ENCODE measurements at places on chromosomes 11 and 22.

GRCh38 chr11:80502511-80502910, 1061.7 kb upstream of the TENM4 start:
- no peak for DNase-seq

DNA sequence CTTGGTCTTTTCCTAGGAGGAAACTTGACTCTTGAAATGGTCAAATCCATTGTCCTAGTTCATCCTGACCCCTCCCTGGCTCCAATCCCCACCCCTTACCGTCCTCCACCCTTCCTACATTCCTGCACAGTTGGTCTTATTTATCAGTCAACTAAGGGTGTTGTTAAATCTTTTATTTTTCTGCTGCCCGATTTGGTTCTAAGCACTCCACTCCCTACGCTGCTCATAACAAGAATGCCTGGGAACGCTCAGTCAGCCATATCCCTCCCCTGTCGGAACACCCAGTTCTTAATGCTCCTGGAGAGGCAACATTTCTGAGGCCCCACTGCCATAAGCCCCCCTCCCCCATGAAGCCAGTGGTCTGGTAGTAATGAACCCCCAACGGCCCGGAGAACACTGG, 9.7 kb downstream of the EHF start:
- DNase-seq: no peak

DNA sequence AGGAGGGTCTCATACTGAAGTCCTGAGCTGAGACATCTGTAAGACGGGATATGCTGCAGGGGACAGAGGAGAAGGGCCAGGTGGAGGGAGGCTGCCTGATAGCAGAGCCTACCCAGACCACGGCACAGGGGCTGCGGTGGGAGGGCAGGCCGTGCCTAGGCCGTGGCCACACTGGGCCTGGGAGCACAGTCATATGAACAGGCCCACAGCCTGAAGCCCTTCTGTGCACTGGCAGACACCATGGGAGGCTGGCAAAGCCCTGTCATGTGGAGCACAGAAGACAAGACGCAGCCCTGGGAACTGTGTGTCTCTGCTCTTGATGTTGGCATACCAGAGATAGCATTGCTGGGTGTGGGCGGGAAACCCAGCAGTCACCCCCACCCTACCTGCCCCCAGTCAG, 3.3 kb downstream of the SPATA19 start:
- DNase-seq: no peak

GRCh38 chr11:115964091-115964490, 459.9 kb upstream of the CADM1 start:
- no peak for DNase-seq

DNA sequence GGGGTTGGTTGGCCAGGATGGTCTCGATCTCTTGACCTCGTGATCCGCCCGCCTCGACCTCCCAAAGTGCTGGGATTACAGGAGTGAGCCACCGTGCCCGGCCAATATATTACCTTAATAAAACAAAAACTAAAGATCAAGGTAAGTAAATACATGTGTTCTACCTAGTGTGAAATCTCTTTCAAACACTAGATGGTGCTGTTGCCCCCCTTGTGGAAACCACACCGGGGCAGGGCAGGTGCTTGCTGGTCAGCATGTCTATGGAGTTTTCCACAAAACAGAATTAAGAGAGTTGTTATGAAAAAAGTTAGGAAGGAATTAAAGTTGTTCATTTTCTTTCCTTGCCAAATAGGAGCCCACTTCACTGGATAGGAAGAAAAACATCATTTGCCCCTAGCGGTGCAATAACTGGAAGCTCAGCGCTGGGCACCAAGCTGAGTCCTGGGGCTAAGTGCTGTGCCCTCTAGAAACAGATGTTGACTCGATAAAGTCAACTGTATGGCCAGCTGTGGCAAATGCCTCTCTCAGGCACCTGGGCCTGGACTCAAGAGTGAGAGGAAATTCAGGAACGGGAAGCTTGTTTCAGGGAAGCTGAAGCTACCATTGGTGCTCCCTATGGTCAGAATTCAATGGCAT, 6.3 kb upstream of the KCNJ5 start:
- DNase-seq: peak; percentile 28

- DNase-seq: no peak
Observed at GRCh38 chr11:17718015-17718414, 1.4 kb upstream of the MYOD1 start.

DNA sequence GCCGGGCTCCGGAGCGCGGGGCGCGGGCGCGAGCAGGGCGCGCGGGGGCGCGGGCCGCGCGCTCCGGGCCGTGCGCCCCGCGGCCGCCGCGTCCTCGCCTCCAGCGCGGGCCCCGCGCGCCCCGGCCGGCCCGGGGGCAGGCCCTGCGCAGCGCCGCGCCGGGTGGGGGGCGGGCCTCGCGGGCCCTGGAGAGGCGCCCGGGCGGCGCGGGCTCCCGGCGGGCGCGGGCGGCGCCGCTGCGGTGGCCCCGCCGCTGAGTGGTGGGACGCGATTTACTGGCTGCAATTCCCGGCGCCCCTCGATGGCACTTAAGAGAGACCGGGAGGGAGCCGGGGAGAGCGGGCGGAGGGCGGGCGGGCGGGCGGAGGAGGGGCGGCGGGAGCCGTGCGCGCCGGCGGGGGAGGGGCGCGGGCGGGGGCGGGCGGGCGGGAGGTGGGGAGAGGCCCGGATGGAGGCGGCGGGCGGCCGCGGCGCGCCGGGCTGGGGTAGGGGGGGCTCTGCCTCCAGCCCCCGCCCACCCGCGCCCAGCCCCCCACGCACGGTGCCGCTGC, 73.2 kb upstream of the TCF20 start:
- peak; percentile 9 for DNase-seq

DNA sequence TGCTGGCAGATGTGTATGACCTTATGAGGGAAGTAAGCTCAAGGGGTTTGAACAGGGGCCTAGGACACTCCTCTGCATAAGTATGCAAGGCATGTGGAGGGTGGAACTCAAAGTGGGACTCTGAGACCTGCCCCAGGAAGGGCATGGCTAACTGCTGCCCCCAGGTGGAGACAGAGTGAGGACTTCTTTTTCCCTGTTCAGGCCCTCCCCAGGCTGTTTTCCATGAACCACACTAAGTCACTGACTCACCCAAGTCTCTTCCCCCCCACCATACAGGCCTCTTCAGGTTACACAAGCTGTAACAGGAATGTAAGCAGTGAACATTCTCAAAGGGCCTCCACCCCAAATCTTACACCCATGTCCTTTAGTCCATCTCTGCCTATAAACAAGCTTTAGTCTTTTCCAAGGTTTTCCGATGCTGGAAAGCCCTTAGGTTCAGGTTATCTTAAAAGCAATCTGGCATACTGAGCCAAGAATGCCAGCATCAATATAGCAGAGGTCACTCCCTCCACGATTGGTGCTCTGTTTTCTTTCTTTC, 13.1 kb downstream of the EEF1G start:
- DNase-seq: peak; percentile 80

GRCh38 chr11:42077794-42078193, 618.3 kb upstream of the LRRC4C start:
- no peak for DNase-seq

DNA sequence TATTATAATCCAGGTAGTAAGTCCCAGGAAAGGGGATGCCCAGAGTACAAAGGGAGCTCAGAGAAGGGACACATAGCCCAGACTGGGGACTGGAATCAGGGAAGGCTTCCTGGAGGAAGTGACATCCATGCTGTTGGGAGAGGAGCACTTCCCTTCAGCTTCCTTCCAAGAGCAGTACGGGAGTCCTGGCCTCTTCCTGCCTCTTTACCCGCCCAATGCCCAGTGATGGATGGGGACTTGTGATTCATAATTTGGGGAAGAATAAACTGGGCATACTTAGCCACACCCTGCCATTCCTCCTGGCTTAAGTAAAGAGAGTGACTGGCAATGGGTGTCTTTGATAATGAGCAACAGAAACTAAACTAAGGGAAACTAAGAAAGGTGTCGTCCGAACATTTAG, 11.5 kb downstream of the C11orf91 start:
- DNase-seq: no peak

All from T follicular helper cell (primary cell).